Panc1 (cell line): ENCODE measurements at places on chromosomes 5 and 9.

DNA sequence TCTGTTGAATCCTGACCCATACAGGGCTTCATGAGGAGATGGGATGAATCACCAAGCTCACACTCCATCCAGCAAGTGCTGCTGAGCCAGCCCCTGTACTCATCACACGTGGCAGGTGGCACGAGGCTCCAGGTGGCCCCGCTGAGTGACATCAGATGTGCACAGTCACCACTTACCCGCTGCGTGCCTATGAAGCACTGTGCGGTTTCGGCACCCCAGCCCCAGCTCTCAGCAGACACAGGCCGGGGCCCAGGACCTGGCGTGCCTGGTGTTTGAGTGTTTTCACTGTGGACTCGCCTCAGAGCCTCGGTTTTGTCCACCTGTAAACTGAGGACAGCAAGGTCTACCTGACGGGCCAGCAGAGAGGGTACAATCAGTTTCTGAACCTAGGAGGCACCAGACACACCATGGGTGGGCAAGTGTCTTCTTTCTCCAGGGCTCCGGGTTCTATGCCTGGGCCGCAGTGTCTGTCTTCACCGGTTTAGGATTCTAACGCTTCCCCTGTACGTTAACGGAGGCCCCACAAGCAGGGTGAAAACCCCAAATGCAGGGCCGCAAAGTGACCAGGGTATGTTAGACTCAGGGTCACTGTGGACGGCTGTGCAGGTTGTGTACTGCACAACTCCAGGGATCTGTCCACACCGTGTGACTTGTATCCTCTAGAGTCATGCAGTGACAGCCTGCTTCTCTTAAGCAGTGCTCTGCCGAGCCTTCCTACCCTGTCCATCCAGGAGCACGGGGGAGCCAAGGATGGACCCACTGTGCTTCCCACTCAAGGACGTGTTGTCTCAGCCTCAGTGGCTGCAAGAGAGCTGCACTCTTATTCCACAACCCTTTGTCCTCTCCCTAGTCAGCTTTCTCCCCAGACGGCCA lies 44.3 kb upstream of the COL5A1 start:
- DNase-seq, result no peak

- DNase-seq, result no peak
Measured at GRCh38 chr9:79988126-79988525, 416.4 kb downstream of the TLE4 start.

DNA sequence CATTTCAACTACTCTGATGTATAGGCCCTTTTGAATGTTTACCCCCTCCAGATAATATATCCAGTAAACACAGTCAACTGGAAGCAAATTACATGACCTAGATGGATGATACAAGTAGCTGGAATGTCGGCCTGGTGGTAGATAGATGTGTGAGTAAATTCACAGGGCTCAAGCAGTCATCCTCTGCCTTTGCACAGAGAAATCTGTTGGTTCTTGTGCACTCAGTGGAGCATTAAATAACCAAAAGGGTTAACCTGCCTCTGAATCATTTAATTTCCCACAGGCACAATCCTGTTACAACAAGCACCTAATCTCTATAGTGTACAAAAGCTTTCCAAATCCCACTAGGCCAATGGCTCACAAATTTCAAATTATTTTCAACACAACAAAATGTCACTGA lies 668.3 kb downstream of the DNAH5 start:
- DNase-seq, result no peak

- no peak for DNase-seq
Measured at GRCh38 chr5:14662721-14663260, 1.7 kb upstream of the OTULIN start.

DNA sequence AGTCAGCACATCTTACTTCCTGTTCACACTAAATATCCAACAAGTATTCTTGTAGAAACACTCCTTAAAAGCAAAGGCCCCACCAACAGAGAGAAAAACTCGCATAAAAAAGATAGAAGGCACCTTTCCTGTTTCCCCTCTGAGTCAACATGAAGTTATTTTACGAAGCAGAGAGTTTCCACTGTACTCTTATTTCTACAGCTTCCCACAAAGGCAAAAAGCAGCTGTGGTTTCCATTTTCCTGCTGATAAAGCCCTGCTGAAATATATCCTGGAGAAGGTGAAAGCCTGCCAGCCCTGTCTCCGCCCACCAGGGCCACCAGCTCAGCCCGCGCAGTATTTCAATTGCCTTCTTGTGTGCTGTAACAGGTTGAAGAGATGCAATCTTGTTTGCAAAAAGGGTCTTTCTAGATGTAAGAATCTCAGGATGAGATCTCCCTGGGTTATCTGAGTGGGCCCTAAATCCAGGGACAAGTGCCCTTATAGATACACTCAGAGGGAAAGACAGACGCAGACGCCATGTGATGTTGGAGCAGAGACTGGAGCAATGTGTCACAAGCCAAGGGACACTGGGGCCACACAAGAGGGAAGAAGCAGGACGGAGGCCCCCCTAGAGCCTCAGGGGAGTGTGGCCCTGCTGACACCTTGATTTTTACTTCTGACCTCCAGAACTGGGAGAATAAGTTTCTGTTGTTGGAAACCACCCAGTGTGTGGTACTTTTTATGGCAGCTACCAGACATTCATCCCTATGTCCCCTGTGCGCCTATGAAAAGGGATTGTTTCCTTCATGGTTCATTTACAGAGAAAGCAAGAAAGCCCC lies 19.9 kb downstream of the SEMA4D start:
- DNase-seq, result no peak

DNA sequence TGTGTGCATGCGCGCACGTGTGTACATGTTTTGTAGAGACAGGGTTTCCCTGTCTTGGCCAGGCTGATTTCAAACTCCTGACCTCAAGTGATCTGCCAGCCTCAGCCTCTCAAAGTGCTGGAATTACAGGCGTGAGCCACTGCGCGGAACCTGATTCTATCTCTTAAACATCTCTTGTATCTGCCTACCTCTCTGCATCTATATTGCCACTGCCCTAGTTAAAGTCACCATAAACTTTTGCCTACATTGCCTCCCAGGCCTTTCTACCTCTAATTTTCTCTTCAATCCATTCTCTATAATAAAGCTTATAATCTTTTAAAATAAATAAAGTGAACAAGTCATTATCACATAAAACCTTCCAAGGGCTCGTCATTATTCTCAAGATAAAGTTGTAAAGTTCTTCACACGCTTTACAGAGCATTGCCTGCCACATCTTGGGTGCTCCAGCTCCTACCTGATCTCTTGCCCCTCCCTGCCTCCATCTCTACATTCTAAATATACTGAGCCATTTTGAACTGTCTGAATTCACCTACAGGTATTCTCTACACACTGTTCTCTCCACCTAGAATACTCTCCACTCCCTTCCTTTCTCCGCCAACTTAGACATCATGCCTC lies 15.0 kb downstream of the TRPM6 start:
- DNase-seq, result no peak

- DNase-seq, result no peak
Measured at GRCh38 chr5:14915291-14915952, 43.8 kb upstream of the ANKH start.
